ENCODE measurements at places on chromosomes 2 and 18. TPM values are rescaled to one million over a fixed set of nuclear protein-coding genes. Genes with fewer than 3 reads are reported as not detected.

The RFTN2 gene
- 5.4 TPM for total RNA-seq

The PREB gene
- 90.7 TPM for total RNA-seq

The SLC30A3 gene
- total RNA-seq: 1.4 TPM

The SCG2 gene
- 5.4 TPM for total RNA-seq

The UGT1A10 gene
- not detected for total RNA-seq

Data from posterior vena cava (tissue), 2 donors.